ENCODE measurements at places on chromosomes 1 and 21. TPM values are rescaled to one million over a fixed set of nuclear protein-coding genes. Genes with fewer than 3 reads are reported as not detected.

Gene TPRG1L
- 6.8 TPM for total RNA-seq

GRCh38 chr1:220028346-220028895 lies 17.9 kb downstream of the EPRS1 start:
- DNase-seq, result no peak

DNA sequence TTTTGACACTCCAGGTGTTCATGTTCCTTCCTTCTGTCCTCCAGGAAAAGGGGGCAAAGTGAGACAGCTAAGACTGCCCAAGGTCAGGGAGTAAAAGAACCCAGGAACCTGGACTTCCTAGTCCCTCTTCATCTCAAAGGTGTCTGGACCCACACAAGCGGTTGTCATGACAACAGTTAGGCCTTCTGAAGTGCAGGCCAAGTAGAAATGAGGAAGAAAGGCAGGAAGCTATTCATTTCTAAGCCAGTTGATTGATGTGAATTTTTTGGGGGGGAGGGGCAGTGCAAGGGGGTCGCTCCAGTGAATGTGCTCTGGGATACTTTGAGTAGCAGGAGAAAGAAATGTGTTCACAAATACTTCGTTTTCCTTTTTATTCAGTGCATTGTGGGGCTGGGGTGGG lies 114.3 kb downstream of the NAV1 start:
- peak; percentile 64 for DNase-seq

DNA sequence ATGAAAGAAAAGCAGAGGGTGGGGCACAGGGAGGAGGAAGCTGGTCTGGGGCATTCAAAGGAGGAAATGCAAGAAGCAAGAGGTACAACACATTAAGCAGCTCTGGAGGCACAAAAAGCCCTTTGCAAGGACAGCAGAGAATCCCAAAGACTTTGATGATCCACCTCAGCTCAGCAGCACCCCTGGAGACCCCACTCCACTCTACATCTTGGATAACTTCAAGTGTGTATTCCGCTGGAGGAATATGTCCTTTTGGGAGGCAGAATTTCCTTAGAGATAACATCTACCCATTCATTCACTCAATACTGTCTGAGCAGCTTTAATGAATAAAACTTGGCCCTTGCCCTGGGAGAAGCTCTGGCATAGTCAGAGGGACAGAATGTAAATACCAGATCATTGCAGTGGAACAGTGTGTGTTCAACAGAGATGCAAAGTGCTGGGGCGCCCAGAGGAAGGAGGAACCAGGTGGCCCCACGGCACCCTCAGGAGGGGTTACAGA lies 599.7 kb downstream of the KIF26B start:
- peak; percentile 24 for DNase-seq

Gene ZSWIM5
- 0.42 TPM for total RNA-seq

Gene CACNA1E
- not detected for total RNA-seq

Gene AMPD1
- total RNA-seq, result not detected

DNA sequence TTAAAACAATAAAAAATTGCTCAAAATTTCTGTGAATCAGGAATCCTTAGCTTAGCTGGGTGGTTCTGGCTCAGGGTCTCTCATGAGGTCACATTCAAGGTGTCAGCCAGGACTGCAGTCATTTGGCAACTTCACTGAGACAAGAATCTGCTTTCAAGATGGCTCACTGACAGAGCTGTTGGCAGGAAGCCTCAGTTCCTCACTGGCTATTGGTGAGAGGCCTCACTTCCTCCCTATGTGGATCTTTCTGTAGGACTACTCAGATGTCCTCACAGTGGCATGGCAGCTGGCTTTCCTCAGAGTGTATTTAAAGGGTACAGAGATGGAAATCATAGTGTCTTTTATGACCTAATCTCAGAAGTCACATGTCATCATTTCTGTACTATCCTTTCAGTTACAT lies 785.7 kb downstream of the ADGRL2 start:
- DNase-seq, result no peak

Gene OR6K3
- not detected for total RNA-seq

Gene AMY1B
- total RNA-seq, result not detected

DNA sequence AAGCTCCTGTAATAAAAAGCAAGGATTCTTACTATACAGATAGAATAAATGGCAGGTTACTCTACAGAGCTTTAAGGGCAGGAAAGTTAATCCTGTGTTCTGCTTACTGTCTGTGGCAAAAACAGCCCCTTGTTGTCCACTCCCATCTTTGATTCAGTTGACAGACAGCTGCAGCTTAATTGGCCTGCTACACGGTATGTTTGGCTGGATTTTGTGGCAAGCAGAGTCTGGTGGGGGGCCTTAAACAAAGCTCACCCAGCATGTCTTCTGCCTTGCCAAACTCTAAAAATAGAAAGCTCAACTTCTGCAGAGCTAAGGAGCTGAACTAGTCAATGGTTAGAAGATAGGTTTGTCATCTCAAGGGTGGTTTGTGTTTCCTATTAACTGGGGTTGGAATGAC lies 407.2 kb downstream of the HLX start:
- no peak for DNase-seq

- DNase-seq, result no peak
Observed at GRCh38 chr1:28950449-28950848, 36.1 kb downstream of the EPB41 start.

DNA sequence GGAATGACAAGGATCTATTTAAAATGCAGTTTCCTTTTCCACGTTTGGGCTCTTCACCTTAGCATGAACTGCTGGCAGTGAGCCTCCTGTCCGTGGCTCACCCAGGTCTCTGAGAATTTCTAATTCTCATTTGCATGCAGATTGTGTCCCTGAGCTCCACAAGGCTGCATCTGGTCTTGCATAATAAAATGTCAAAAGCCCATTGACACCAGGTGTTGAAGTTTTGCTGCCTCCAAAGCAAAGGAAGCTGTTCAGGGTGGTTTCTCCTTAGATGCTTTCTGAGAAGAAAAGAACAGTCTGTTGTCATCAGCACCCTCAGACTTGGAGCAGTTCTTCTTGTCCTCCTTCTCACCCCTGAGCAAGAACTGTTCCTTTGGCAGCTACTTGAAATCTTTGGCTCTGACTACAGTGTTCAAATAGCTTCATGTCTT lies 433.1 kb upstream of the KAZN start:
- peak; percentile 74 for DNase-seq

- DNase-seq, result no peak
Observed at GRCh38 chr1:219076326-219076937, 97.2 kb upstream of the LYPLAL1 start.

- DNase-seq, result peak; percentile 8
Observed at GRCh38 chr21:20882462-20883407, 115.5 kb upstream of the NCAM2 start.

- no peak for DNase-seq
Observed at GRCh38 chr1:156704930-156705320, 458 bp downstream of the CRABP2 start.

- no peak for DNase-seq
Observed at GRCh38 chr1:176829261-176829660, 335.3 kb downstream of the ASTN1 start.

- DNase-seq, result no peak
Observed at GRCh38 chr21:45390831-45391742, 13.9 kb upstream of the COL18A1 start.

Gene PADI1
- not detected for total RNA-seq

Gene PPIH
- total RNA-seq, result 81.3 TPM

- no peak for DNase-seq
Observed at GRCh38 chr1:50452700-50453099, 29.5 kb upstream of the DMRTA2 start.

GRCh38 chr1:165055581-165055980 lies 300.9 kb downstream of the LMX1A start:
- DNase-seq, result no peak

- no peak for DNase-seq
Observed at GRCh38 chr1:205337481-205337880, 15.9 kb upstream of the NUAK2 start.

Gene EXO1
- total RNA-seq, result 66.3 TPM

- no peak for DNase-seq
Observed at GRCh38 chr1:228887101-228887500, 151.8 kb downstream of the RHOU start.

Measured in OCI-LY7 (cell line).